Uterus (tissue), 4 donors: ENCODE measurements at places on chromosomes 5 and 9. TPM values are rescaled to one million over a fixed set of nuclear protein-coding genes. Genes with fewer than 3 reads are reported as not detected.

The REXO4 gene
- 24.3 TPM for total RNA-seq

The ADGRD2 gene
- not detected for total RNA-seq

The SLC6A3 gene
- total RNA-seq = not detected

The STPG3 gene
- not detected for total RNA-seq

The NR2F1-AS1 gene
- total RNA-seq = 4.4 TPM

- no peaks in the 10 kb centered on the region for H3K4me1 ChIP-seq
- DNase-seq = no peak
- H3K27ac ChIP-seq = no peak overlapping the region
- no peaks in the 10 kb centered on the region for H3K36me3 ChIP-seq
- no peak overlapping the region for H3K4me3 ChIP-seq
- no peaks in the 10 kb centered on the region for H3K27me3 ChIP-seq
These were observed 33.5 kb downstream of the SPEF2 start for GRCh38 chr5:35651002-35651756.

DNA sequence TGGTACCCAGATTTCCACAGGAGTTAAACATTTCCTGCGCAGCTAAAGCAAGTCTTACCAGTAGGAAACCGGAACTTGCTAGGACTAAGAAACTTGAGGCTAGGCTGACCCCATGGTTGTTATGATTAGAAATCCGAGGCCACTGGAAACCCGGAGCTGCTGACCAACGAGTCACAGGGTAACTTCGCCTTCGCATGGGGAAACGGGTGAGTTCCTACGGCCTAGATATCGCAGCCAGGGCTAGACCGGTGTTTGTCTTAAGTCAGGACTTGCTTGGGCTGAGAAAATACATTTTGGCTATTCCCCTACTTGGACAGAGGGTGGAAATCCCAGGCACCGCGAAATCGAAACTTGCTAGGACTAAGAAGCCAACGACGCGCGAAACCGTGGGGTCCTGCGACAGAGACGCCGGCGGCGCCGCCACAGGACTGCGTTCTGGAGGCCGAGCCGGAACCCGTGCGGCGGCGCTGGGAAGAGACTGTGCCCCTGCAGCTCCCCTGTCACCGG is 1.6 kb upstream of the ANXA2R start:
- H3K27ac ChIP-seq = peak overlapping the region; percentile 90
- no peaks in the 10 kb centered on the region for H3K36me3 ChIP-seq
- DNase-seq = peak; percentile 59
- H3K27me3 ChIP-seq = no peaks in the 10 kb centered on the region
- H3K4me3 ChIP-seq = peak overlapping the region; percentile 60

GRCh38 chr9:135677641-135678168 is 14.6 kb downstream of the LCN9 start:
- no peak overlapping the region for H3K4me3 ChIP-seq
- no peaks in the 10 kb centered on the region for H3K27me3 ChIP-seq
- no peak overlapping the region for H3K27ac ChIP-seq
- no peaks in the 10 kb centered on the region for H3K36me3 ChIP-seq

- H3K27ac ChIP-seq = no peak overlapping the region
- H3K27me3 ChIP-seq = no peaks in the 10 kb centered on the region
- no peaks in the 10 kb centered on the region for H3K4me1 ChIP-seq
- no peak overlapping the region for H3K4me3 ChIP-seq
- no peak for DNase-seq
These were observed 130.6 kb downstream of the MYO10 start for GRCh38 chr5:16805486-16805885.

- H3K4me3 ChIP-seq = no peak overlapping the region
- H3K36me3 ChIP-seq = no peaks in the 10 kb centered on the region
- H3K27me3 ChIP-seq = no peaks in the 10 kb centered on the region
- no peak for DNase-seq
- no peaks in the 10 kb centered on the region for H3K4me1 ChIP-seq
These were observed 179.0 kb upstream of the SGCD start for GRCh38 chr5:156147944-156148285.

DNA sequence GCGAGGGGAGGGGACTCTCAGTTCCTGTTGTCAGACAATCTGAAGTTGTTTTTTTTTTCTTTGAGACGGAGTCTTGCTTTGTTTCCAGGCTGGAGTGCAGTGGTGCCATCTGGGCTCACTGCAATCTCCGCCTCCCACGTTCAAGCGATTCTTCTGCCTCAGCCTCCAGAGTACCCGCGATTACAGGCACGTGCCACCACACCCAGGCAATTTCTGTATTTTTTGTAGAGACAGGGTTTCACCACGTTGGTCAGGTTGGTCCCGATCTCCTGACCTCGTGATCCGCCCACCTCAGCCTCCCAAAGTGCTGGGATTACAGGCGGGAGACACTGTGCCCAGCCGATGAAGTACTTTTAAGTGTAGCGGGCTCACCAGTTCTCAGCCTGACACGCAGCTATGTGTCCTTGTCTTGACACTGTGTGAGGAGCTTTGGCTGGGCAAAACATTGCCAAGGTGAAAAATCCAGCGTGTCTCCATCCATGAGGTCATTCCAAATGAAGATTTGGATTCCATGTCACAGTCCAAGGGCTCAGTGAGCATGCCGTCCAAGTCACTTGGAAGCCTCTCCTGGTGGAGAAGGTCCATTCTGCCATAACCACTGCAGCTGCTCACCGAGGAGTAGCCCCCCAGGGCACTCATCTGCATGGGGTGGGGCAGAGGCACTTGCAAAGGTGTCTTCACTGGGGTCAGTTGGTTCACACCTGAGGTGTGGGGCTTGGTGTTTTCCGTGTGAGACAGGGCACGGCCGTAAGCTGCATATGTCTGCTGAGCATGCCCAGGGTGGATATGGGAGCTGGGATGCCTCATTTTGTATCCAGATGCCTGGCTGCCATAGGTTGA is 32.0 kb downstream of the OR2V1 start:
- H3K27me3 ChIP-seq = no peaks in the 10 kb centered on the region
- no peak overlapping the region for H3K27ac ChIP-seq
- no peaks in the 10 kb centered on the region for H3K36me3 ChIP-seq
- H3K4me1 ChIP-seq = no peaks in the 10 kb centered on the region

DNA sequence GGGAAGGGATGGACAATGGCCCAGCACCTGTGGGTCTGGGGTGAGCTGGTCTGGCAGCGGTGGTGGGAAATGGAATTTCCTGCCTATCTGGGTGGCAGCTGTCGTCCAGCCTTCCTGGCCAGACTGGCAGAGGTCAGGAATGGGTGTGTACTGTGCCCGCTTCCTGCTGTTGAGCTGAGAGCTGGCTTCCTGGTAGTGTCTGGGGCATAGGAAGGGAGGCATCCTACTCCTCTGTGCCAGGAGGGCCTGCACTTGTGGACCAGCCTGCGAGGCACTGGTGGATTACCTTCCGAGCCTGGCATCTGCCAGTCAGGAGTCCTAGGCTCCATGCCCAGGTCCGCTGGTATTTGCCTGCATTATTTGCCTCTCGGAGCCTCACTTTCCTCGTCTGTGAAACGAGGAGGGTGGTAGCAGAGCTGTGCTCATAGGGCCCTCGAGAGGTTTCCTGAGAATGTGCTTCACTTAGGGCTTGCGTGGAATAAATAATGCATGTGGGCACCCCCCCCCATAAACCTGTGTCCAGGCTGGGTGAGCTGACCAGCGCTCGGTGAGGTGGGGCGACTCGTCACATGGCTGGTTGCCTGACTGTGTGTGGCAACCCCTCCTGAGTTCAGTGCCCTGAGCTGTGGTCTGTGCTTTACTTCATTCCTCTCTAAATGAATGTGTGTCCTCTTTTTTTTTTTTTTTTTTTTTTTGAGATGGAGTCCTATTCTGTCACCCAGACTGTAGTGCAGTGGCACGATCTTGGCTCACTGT is 47.7 kb downstream of the HMCN2 start:
- H3K27me3 ChIP-seq = no peaks in the 10 kb centered on the region
- no peaks in the 10 kb centered on the region for H3K4me1 ChIP-seq
- no peak overlapping the region for H3K27ac ChIP-seq
- H3K36me3 ChIP-seq = no peaks in the 10 kb centered on the region
